GM18507 (cell line): ENCODE measurements at places on chromosomes 5 and 9.

DNA sequence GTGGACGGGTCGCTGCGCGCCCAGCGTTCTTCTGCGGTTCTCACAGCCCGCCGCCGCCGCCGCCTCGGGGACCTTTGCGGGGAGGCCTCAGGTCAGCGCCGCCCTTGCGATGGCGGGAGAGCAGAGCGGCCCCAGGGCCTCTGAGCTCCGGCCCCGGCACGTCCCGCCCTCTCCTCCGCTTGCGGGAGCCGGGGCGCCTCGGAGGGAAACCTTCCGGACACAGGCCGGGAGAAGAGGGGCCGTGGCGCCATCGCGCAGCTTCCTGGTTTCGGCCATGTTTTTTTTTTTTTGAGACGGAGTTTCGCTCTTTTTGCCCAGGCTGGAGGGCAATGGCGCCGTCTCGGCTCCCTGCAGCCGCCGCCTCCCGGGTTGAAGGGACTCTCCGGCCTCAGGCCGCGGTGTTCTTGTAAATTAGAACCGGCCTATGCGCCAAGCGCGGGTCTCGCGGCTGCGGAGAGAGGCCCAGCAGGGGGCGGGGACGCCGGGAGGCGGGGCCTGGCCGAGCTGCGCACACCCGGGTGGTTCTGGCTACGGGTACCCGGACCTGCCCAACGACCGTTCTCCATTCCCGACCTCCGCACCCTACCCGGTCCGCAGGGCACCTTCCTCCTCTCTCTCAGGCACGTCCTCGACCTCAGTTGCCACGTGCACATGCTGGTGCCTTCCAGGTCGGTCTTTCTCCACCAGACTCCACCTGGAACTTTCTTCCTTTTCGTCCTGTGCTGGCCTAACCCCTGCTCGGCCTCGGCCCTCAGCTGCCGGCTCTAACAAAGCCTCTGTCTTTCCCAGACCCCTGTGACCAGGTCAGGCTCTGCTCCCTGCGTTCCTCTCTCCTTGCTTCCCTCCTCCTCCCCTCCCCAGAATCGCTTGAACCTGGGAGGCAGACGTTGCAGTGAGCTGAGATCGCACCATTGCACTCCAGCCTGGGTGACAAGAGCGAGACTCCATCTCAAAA is 28.8 kb upstream of the MGAT1 start:
- DNase-seq, result peak; percentile 64

- DNase-seq, result no peak
Observed at GRCh38 chr9:113506090-113506589, 42.6 kb downstream of the RGS3 start.

GRCh38 chr9:6689893-6690674 is 44.6 kb upstream of the GLDC start:
- DNase-seq, result no peak

DNA sequence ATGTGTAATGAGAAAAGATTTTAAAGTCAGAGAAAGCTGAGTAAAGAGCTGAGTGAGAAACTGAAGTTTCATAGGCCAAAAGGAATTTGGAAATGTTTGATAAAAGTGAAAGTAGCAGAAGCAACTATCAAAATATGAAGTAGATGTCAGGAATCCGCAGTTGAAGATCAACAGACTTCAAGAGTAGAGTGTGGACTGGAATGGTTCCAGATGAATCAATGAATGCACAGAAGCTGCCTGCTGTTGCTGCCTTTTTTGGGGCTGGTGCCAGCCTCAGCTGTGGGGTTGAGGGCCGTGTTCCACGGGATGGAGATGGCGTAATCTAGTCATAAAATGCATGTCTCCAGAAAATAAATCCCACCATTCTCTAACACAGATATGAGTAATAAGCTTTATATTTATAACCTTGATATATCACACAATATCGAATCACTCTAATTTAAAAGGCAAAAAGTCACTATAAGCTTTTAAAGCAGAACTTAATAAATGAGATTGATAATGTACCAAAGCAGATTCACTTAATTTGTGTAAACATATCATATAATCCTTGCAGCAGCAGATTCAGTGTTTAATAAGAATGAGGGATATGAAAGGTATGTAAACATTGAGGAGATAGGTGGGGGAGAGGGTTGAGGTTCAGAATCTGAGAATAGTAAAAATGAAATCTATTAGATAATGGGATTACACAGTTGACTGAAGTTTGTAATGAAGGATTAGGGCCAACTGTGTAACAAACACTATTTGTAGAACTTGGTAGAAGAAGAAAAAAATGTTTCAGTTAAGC is 652.3 kb upstream of the FTMT start:
- no peak for DNase-seq

DNA sequence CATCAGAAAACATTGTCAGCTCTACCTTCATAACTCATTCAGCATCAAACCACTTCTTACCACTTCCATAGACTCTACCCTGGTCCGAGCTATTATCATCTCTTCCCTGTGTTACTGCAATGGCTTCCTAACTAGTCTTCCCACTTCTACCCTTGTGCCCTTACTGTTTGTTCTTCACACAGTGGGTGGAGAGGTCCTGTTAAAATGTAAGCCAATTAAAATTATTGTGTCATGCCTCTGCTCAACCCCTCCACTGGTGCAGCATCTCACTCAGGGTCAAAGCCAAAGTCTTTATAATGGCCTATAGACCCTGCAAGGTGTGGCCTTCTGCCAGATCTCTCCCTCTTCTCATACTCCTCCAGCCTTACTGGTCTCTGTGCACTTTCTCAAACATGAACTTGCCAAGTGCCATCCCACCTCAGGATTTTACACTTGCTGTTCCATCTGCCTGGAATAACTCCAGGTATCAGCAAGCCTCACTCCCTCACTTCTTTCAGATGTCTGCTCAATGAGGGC is 22.8 kb upstream of the ARAP3 start:
- DNase-seq, result no peak
